CD4-positive, alpha-beta T cell treated with Interleukin-12 subunit alpha and Interleukin-12 subunit beta, for 1 hour (primary cell): ENCODE measurements at places on chromosomes 12 and 14.

DNA sequence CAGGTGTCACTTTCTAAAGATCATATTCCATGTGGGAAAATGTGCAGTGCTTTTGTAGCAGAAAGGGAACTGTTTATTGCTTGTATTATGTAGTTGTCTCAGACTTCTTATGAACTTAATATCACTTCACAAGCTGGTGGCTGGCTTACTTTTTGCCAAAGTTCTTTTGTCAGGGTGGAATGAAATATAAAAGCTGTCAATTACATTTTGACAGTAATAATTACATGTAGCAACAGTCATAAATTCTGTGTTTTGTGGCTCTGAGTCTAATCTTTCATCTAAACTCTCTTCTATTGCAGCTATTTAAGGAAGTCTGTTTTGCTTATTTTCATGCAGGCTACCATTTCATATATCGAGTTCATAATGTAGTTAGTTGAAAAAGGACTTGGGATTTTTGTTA is 106.6 kb downstream of the OTOGL start:
- DNase-seq: no peak

DNA sequence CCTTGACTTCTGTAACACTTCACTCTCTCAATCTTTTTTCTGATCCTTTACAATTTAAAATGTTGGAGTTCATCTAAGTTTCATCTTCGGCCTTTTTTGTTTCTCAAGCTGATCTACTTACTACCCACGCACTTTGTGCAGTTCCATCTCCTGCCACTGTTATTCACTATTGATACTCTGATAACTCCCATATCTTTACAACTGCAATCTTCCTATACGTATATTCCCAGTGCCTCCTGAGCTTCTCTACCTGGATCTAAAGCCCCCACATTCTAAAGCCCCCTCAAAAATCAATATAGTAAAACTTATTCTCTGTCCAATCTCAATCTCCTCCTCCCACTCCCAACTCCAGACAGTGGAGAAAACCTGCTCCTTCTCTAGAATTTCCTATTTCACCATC is 5.9 kb downstream of the ATG2B start:
- no peak for DNase-seq

DNA sequence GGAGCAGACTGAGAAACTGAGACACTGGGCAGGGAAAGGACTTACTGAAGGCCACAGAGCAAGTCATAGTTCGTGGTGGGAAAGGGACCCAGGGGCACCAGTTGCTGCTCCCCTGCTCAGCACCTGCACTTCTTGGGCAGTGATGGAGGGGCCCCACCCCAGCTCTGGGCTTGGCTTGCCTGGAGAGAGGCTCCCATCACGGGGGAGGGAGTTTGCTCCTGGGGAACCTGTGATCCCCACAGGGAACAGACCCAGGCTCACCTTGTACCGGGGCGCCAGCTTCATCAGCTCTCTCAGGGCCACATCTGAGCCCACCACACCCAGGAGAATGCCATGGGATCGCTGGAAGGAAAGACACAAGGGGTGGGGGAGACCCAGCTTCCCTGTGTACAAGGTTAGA is 39.8 kb downstream of the CACNA2D4 start:
- no peak for DNase-seq

DNA sequence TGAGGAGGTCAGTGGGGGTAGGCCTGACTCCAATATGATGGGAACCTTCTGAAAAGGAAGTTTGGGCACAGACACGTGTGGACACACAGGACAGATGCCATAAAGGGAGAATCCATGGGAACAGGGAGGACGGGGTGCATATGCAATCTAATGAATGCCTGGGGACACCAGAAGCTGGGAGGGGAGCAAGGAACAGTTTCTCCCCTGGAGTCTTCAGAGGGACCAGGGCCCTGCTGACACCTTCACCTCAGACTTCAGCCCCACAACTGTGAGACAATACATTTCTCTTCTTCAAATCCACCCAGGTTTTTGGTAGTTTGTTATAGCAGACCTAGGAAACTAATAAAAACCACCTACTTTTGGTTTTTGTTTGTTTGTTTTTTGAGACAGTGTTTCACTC is 35.2 kb upstream of the CLIP1 start:
- DNase-seq: no peak

- DNase-seq: no peak
These were observed 1.5 kb upstream of the ZNF641 start for GRCh38 chr12:48352157-48352760.

- DNase-seq: no peak
These were observed 25.4 kb upstream of the HMGA2 start for GRCh38 chr12:65798918-65799317.

- DNase-seq: no peak
These were observed 465.7 kb upstream of the MGAT4C start for GRCh38 chr12:86721713-86722397.

DNA sequence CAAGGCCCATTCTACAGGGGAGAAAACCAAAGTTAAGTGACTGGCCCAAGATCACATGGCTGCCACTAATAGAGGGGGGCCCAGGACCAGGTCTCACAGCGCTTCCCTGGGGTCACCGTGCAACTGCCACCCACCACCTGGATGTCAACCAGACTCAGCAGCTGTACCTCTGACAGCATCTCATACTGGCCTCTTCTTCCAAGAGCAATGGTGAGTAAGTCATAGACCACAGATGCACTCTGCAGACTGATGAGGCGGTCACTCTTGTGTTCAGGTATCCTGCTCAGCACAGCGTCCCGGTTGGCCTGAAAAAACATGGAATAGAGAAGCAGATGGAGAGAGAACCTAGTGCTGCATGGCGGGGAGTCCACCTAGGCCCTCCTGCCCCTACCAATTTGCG is 139.9 kb downstream of the TTC7B start:
- no peak for DNase-seq

DNA sequence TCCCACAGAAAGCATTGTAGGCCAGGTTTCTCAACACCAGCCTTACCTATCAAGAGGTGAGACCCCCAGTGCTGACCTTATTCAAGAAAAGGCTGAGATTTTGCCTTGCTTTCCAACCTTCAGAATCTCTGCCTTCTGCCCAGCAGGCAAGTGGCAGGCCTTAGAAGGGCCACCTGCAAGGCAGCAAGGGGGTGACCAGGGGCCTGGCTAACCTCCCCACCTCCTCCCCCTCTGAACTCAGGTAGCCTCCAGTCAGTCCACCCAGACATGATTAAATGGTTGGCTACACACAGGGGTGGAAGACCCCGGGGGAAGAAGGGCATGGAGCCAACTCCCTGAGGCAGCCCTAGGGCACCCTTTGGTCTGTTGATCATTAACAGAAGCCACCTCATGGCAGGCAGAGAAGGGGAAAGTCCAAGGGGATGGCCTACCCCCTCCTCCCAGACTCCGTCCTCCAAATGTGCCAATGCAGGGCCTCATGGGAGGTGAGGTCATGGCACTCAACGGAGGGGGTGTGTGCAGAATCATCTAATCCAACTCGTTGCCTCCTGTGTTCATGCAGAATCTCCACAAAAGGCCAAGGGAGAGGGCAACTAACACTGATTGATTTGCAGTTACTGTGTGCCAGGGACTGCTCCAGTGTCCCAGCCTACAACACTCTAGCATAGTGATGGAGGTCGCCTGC is 8.5 kb downstream of the ZFP36L1 start:
- DNase-seq: peak; percentile 24

DNA sequence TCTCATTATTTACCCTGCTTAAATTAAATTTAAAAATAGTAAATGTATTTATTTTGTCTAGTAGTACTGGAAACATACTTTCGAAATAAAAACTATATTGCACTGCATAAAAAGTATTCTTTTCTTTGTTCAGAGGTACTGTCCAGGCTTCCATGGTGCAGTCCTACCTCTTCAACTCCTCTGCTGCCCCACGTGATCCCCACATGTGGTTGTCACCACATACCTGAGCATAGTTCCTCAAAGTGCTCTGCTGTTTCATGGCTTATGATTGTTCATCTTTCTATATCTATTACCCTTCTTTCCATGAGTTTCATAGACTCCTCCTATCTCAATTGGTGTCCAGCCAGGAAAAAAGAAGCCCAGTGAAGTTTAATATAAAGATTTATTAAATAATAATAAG is 317.5 kb upstream of the OR4E1 start:
- no peak for DNase-seq

GRCh38 chr12:51886021-51886710 is 1.7 kb upstream of the ANKRD33 start:
- peak; percentile 45 for DNase-seq

- peak; percentile 10 for DNase-seq
These were observed 2.0 kb upstream of the CHURC1 start for GRCh38 chr14:64912261-64912660.

- no peak for DNase-seq
These were observed 14.1 kb downstream of the CCDC85C start for GRCh38 chr14:99589651-99590530.

DNA sequence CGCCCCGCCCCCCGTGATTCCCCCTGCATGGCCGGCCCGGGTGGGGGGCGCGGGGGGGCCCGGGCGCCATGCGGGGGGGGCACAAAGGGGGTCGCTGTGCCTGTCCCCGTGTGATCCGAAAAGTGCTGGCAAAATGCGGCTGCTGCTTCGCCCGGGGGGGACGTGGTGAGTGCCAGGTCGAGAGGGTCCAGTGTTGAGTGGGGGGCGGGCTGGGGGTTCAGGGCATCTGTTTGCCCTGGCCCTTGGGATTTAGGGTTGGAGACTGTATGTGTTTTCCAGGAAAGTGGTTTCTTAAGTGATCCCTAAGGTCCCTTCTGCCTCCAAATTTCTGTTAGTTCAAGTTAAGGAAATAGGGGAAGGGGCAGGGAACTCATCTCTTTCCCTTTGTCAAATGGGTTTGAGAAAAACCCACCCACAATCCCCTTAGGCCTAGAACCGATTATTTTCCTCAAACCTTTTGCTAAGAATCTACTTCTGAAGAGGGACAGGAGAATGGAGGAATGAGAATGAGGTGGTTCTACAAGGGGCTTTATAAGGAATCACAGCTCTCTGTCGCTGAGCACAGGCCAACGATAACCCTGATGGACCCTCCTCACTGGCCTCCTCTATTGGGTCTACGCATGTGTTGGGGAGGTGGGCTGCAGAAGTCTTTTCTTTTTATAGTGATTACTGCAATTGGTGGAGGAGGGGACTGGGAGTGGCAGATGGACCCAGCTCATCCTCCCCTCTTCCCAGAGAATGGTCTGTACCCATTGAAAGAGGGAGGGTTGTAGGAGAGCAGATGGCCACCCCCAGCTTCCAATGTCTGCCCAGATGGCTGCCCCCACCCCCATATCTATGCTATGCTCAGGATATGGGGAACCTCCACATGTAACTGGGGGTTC is 834 bp downstream of the ARHGEF25 start:
- no peak for DNase-seq

- DNase-seq: no peak
These were observed 120.5 kb downstream of the KCNMB4 start for GRCh38 chr12:70486588-70486987.

DNA sequence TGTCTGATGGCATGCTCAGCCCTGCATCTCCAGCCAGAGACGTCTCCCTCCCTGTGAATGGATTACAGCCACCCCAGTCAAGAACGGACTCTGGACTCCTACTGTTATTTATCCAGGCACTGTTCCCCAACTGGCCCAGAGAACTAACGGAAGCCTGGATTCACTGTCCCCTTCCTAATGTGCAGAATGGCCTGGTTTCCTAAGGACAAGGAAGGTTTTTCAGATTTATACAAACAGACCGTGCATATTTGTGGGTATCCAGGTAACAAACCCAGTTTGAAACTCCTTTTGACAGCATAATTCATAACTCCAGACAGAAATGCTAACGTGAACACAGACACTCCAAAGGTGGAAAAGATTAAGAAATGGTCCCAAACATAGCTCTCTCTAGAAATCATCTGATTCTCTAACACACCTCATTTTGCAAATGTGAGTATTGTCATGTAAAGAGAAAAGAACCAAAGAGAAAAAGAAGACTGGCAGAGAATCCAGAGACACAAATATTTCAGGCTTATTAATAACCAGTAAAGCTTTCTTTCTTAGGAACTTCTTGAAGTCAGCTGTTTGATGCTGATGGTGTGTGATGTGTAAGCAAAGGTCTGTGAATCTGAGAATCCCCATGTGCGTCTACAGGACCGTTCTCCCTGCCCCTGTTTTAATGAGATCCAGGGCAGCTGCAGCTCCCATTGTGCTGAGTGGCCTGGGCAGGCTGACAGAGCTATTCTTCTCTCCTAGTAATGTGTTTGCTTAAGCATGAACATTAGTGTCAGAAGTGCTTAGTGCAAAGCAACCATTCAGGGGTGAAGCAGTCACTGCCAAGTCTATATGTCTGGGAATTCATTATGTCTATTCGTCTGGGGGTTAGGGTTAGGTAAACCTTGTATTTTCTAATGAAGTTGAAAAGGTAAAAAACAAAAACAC is 86.8 kb upstream of the HIF1A start:
- DNase-seq: no peak

GRCh38 chr14:79701371-79701770 is 509.9 kb downstream of the DIO2 start:
- no peak for DNase-seq

- no peak for DNase-seq
These were observed 118.7 kb upstream of the CDKN3 start for GRCh38 chr14:54278087-54278486.

DNA sequence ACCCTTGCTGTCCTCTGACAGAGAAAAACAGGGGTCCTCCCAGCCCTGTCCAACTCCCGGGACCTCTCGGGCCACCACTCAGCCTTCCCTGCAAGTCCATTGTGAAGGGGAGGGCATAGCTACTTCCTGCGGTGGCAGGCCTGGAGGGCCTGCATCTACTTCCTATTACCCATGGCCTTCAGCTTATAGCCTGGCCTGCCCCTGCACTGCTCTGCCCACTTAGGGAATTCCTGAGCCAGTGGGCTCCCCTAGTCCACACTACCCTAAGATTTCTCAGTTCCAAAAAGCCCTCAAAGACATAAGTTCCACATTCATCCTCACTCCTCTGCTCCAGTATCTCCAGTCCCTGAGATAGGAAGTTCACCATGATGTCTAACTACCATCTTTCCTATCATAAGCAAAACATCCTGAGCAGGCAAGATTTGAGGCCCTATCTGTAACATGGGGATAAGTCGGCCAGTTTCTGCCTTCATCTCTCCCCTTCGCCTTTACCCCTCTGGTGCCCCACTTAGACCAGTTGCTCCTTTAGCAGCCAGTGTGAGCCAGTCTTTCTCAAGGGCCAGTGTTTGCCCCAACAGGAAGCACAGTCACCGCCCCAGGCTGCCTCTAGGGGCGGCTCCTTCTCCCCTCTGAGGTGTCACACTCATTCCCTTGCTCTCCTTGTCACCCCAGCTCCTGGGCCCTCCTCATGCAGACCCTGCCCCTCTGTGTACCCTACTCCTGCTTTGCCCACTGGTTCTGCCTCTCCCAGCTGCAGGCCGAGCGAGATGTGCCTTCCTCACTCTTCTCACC is 10.9 kb downstream of the HDAC7 start:
- DNase-seq: peak; percentile 65

- no peak for DNase-seq
These were observed 124.8 kb downstream of the GLT1D1 start for GRCh38 chr12:128978067-128978466.
